ENCODE measurements at places on chromosomes 1 and 21. TPM values are rescaled to one million over a fixed set of nuclear protein-coding genes. Genes with fewer than 3 reads are reported as not detected.
A peak's percentile ranks its signal among the peaks of the same experiment; 100 is the strongest.

DNA sequence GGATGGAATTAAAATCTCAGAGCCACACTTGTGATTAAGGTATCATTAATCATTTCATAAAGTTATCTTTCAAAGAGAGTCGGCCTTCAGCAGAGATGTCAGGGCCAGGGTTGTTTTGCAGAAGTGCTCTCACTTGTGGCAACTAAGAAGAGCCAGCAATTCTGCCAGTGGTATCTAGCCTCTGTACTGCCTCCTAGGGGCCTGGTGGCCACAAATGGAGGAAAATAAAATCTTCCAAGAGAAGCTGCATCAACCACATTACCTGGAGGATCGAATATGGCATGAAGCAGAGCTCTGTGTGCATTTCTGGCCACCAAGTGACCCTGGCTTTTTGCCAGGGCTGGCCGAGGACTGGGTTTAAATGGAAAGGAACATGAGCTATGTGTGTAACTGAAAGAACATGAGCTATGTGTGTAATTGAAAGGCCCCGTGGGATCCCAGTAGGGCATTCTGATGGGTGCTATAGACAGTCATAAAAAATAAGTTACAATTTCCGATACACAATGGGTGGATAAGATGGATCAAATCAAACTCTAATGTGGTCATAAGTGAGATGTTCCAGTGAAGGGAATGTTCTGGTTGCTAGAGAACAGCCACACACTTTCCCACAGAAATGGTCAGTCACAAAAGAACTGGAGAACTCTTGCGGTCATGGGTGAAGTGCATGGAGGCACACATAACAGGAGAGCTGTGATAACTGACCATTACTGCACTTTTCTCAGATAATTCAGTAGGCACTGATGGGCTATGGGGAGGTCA is 335.8 kb downstream of the CAMTA1 start:
- DNase-seq: no peak

GRCh38 chr21:46297338-46298271 is 11.5 kb downstream of the YBEY start:
- DNase-seq: peak; percentile 76

GRCh38 chr1:216616425-216616824 is 106.8 kb downstream of the ESRRG start:
- DNase-seq: no peak

DNA sequence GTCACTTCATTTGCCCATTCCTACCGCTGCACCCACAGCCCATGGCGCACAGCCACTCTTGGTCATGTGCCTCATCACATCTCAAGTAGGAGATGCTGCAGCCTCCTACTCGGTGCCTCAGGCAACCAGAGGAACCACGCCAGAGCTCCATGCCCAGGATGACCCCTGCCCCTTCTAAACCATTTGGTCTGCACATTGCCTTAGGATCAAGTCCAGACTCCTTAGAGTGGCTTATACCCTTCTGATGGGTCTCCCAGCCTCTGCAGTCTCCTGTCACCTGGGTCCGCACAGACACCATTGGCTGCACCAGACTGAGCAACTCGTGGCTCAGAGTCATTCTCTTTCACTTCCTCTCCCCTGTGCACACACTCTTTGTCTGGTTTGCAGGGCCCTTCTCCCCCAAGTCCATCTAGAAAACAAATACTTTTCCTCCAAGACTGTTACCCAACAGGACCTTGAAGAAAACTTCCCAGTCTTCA is 2.2 kb upstream of the ADORA3 start:
- DNase-seq: no peak

DNA sequence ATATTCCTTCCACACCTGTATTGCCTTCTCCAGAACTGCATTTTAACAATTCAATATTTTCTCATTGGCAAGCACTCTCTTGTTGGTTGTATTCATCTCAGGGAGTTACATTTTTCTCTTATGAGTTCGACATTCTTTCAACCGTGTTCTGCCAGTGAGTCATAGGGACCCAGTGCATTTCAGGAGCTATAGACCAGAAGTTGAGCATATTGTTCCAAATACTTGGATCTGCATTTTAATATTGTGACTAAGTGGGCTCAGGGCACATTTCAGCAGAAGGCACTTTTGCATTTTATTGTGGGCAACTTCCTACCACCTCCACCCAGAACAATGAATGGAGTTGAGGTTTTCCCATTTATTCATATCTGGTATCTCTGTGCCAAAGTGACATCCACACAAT is 132.8 kb downstream of the TNFSF18 start:
- no peak for DNase-seq

DNA sequence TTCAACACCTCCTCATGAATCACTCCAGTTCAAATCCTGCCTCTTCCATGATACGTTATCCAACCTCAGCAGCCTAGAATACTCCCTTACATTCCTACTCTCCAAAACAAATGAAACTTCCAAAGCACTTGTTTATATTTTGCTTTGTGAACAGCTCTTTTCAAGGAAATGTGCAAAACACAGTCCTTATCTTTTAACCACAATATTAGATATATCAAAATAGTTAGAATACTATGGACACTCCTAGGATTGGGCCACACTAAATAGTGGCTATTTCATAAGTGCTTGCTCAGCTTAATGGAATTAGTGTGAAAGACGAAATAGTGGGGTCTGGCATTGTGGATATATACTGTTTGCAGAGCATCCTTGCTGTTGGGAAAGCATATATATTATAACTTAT is 173.5 kb downstream of the ZC3H11B start:
- DNase-seq: no peak

DNA sequence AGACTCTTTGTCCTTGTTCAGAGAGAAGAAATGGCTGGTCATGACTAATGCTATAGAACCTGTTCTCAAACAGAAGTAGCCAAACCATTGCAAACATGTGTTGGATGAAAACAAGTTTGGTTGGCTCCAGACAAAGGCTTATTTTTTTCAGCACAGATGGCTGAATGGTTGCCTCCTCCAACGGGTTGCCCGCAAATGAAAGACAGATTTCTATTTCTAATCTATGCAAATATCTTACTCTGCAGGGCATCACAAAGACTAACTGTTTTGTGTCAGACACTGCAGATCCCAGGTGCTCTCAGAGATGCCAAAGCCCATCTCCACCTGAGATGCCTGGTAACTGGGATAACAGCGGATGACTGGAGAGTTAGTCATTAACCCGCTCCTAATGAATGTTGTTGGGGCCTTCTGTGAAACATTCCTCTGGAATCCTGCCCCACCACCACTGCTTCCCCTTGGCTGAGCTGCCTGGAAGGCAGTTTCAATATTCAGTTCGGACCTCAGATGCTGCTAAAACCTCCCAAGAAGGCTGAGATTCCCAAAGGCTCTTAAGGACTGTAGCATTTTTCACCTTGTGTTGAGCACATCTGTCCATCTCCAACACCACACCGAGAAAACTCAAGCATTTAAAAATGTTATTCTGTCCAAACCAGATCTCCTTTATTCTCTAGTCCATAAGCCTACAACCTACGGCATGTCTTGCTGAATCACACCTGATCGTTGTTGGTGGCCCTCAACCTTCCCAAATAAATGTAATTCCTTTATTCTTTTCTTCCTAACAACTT is 104.4 kb downstream of the PTPN14 start:
- no peak for DNase-seq

The F3 gene
- total RNA-seq: 27.9 TPM

The SUSD4 gene
- 8.7 TPM for total RNA-seq

The ZC3H12A gene
- total RNA-seq: 4.3 TPM

The HIPK1 gene
- total RNA-seq: 50.3 TPM

The LRRC53 gene
- total RNA-seq: not detected

The SLC9C2 gene
- 0.16 TPM for total RNA-seq

The ELAVL4 gene
- not detected for total RNA-seq

The OR2AK2 gene
- not detected for total RNA-seq

Measured in Right ventricle myocardium inferior (tissue), 1 donor.